Left ventricle myocardium superior (tissue), 1 donor: ENCODE measurements at places on chromosomes 11 and 22. TPM values are rescaled to one million over a fixed set of nuclear protein-coding genes. Genes with fewer than 3 reads are reported as not detected.
A peak's percentile ranks its signal among the peaks of the same experiment; 100 is the strongest.

DNA sequence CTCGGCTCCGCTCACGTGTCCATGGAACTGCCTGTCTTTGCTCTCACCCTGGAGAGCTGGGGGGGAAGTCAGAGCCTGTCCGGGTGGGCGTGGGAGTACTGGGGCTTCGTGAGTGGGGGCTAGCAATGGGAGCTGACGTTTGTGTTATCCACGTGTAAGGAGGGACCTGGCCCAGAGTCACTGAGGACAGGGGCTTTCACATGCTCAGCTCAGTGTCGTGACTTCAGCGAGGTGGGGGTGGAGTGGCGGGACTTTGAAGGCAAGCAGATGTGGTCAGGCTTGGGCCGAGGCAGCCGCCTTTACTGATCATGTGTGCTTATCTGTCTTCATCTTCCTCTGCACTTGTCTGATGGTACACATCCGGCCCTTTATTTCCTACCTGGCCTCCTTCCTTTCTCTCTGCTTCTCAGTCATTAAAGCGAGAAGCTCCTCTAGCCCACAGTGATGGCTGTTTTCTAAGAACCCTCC, 113.1 kb upstream of the NNMT start:
- DNase-seq: peak; percentile 69

DNA sequence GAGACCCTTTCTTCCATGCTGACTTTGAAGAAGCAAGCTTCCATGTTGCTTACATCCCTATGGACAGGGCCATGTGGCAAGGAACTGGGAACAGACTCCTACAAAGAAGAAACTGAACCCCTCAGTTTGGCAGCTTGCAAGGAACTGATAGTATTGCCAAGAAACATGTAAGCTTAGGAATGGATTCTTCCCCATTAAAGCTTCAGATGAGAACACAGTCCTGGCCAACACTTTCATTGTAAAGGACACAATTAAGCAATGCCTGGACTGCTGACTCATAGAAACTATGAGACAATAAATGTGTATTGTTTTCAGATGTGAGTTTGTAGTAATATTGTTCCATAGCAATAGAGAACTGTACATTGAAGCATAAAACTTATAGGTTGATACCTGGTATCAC, 82.4 kb downstream of the AASDHPPT start:
- no peak for DNase-seq

DNA sequence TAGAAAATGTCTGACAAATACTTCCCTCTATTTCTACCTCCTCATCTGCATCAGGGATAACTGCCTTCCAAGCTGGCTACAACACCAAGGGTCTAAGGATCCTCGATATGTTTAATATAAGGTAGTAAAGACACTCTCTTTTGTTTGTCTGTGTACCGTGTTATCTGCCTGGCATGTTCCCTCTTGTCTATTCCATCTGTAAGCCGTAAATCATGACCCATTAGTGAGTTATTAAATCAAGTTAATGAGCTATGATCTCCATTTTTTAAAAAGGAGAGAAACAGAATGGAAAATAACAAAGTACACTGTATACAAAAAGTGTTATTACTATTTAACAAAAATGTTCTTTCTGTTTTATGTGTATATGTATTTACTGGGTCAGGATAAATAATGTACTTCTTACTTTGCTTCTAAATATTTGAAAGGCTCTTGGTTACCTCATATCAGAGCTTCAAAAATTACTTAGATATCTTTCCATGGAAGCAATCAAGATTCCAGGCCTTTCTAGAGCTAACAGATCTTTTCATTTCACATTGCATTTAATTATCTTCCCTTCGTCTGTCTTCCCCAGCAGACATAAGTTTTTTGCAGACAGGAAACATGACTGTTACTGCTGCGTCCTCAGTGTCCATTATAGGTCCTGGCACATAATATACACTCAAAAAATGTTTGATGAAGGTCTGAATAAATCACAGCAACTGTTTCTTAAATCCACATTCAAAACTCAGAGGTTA, 342.6 kb upstream of the CCDC90B start:
- DNase-seq: no peak

- peak; percentile 72 for DNase-seq
These were observed 24.8 kb upstream of the ADORA2A start for GRCh38 chr22:24402460-24403192.

OR5B21 gene
- not detected for total RNA-seq

- no peak for DNase-seq
These were observed 10.0 kb downstream of the CUL5 start for GRCh38 chr11:108018708-108019107.
